ENCODE measurements at places on chromosomes 13 and 19.
A peak's percentile ranks its signal among the peaks of the same experiment; 100 is the strongest.

- DNase-seq, result no peak
Measured at GRCh38 chr19:2319551-2319950, 8.8 kb downstream of the LSM7 start.

- DNase-seq, result no peak
Measured at GRCh38 chr19:48244281-48244680, 11.4 kb downstream of the CARD8 start.

DNA sequence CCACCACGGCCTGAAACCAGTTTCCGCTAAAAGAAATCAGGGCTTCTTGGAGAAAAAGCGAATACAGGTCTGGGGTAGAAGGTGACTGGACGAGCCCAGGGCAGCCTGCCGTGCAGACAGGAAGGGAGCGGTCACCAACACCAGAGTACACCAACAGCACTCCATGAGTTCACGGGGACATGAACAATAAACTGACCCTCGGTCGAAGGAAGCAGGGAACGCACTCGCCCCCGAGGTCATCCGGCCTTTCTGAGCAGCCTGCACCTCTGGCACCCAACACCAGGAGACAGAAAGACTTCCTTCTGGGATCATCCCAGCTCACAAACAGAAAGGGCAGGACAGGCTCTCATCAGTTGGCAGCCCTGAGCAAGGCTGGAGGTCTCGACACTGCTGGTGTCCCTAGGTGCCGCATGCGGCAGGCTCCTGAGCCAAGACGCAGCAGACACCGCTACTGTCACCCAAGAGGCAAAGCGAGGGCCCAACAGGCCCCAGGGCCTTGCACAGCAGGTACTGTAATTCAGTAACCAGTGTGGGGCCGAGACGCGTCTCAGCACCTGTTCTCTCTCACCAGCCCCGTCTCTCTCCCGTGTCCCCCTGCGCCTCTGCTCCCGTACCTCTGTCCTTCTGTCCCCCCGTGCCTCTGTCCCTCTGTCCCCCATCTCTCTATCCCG, 18.0 kb downstream of the DCUN1D2 start:
- no peak for DNase-seq

DNA sequence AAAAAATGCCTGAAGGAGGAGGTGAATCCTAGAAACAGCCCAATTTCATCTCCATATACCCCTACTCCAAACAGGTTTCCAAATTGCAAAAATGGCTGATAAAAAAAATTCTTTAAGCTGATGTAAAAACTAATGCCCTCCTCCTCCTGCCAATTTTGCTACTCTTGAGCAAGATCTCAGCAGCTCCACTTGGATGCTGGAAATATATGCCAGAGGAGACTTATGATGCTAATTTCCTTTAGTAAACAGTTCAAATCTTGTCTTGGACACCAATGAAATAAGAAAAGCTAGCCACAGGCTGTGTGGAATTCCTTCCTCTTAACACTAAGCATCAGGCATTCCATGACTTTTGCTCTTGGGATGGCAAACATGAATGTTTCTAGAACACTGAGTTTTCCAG, 67.5 kb downstream of the INSR start:
- no peak for DNase-seq

GRCh38 chr13:108363666-108364065, 94.1 kb downstream of the TNFSF13B start:
- DNase-seq, result no peak

DNA sequence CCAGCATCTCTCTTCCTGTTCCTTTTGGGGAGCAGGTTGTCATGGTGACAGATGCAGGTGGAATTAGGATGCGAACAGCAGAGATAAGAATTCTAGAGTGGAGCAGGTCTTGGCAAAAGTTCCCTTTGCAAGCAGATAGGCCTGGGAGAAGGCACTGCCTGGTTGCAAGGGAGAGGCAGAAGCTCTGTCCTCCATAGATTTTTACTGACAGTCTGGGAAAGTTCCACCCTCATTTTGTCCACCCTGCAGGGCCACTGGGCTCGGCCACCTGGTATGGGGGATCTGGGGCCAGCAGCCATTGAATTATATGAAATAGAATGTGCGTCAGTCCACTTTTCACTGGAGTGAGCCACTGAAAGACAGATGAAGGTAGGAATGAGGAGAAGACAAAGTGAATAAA, 141.7 kb downstream of the IER2 start:
- DNase-seq, result no peak

GRCh38 chr19:9076901-9077300, 10.0 kb upstream of the OR1M1 start:
- no peak for DNase-seq

DNA sequence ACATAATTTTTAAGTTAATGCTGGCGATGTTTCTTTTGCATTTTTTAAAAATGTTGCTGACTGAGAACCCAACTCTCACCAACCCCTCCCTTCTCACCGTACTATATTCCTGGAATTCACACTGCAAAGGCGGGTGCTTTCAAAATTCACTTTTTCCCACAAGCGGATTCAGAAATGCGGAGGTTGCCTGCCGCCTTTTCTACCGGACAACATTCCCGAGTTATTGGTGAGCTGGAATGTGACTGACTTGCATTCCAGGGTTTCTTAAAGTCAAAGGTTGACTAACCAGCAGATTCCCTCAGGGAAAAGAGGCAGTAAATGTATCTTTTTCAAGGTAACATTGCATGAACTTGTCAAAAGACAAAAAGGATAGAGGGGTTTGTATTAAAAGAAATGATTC, 113.3 kb downstream of the RAB20 start:
- DNase-seq, result no peak

DNA sequence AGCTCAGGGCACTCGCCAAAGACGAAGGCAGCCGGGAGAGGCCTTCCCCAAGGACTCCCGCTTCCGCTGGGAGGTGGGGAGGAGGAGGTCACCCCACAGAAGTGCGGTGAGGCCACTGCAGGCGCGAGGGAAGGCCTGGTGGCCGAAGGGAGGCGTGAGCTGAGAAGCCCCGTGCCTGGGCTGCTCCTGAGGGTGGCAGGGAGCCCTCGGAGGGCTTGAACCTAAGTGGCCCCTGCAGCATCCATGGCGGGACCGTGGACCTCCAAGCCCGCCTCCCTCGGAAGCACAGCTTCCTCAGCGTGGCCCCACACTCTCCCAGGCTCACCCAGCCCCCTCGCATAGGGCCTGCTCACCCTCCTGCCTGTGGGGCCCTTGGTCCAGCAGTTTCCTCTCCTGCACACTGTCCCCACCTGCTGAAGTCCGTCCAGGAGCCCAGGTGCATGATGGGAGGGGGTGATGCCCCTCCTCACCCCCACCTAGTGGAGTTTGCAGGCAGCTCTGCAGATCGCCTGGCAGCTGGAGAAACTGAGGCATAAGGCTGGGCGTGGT, 25.9 kb downstream of the EFNA2 start:
- no peak for DNase-seq

DNA sequence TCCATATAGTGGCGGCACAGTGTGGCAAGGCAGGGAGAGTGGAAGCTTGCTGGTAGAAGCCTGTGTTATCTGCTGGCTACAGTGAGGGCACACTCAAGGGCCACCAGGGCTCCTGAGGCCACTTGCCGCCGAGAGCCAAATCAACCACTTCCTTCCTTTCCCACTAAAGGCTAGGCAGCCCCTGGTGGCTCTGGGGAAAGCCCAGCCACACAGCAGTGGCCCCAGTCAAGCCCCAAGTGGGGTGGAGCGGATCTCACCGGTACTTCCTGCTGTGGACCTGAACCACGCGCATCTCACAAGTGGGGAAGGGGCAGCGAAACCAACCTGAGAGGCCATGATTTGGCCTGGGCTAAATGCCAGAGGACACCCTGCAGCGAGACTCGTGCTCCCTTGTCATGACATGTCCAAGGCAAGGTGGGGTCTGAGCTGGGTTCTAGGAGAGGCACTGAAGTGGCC, 21.9 kb upstream of the SLC35E1 start:
- no peak for DNase-seq

GRCh38 chr13:102642475-102642874, 45.7 kb downstream of the TPP2 start:
- DNase-seq, result peak; percentile 65

DNA sequence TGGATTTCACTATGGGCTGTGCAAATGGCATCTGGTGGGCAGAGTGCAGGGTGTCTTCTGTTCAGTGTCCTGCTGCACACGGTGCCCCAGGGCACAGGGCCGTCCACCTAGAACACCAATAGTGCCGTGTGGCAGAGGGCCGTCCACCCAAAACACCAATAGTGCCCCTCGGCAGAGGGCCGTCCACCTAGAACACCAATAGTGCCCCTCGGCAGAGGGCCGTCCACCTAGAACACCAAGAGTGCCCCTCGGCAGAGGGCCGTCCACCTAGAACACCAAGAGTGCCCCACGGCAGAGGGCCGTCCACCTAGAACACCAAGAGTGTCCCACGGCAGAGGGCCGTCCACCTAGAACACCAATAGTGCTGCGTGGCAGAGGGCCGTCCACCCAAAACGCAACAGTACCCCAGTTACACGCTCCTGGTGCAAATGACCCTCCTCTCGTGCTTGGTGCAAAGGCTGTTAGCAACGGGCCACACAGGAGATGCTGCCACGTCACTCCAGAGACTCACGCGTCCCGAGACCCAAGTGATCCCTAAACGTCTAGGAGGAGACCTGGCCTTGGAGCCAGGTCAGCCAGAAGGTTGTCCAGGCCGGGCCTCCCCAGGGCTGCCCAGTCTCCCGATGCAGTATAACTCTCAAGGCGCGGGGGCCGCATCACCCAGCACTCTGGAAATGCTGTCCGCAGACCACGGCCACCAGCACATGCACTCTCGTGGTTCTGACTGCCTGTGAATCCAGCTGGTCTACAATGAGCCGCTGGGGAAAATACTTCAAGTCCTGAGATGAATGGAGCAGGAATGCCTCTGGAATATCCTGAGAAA, 51.5 kb downstream of the RASA3 start:
- no peak for DNase-seq

- DNase-seq, result no peak
Measured at GRCh38 chr19:35303357-35303915, 11.5 kb downstream of the MAG start.

- DNase-seq, result no peak
Measured at GRCh38 chr13:108158746-108159145, 56.6 kb downstream of the LIG4 start.

- no peak for DNase-seq
Measured at GRCh38 chr19:29315556-29316190, 102.7 kb upstream of the UQCRFS1 start.

- DNase-seq, result no peak
Measured at GRCh38 chr13:37479916-37480315, 118.7 kb downstream of the POSTN start.

- no peak for DNase-seq
Measured at GRCh38 chr13:34254366-34254765, 436.4 kb downstream of the RFC3 start.

DNA sequence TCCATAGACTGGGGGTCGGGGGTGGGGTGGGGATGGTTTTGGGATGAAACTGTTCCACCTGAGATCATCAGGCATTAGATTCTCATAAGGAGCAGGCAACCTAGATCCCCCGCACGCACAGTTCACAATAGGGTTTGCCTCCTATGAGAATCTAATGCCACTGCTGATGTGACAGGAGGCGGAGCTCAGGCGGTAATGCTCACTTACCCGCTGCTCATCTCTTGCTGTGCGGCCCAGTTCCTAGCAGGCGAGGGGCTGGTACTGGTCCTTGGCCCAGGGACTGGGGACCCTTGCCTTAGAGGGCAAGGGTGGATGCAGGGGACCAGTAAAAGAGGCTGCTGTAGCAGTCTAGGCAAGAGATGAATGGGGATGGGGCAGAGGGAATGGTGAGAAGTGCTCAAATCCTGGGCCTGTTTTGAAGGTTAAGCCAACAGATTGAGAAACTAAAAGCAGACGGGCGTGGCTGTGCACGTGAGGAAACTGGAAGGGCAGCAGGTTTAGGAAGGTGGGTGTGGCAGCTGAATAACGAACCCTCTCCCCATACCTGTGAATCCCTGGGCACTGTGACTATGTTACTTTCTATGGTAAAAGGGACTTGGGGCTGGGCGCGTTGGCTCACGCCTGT, 1.5 kb upstream of the ERICH4 start:
- DNase-seq, result no peak
